ENCODE measurements at places on chromosomes 2 and 18.

GRCh38 chr2:70385204-70385603 is 83.3 kb upstream of the FAM136A start:
- DNase-seq, result no peak

- DNase-seq, result no peak
Observed at GRCh38 chr18:35474884-35475283, 22.9 kb downstream of the INO80C start.

DNA sequence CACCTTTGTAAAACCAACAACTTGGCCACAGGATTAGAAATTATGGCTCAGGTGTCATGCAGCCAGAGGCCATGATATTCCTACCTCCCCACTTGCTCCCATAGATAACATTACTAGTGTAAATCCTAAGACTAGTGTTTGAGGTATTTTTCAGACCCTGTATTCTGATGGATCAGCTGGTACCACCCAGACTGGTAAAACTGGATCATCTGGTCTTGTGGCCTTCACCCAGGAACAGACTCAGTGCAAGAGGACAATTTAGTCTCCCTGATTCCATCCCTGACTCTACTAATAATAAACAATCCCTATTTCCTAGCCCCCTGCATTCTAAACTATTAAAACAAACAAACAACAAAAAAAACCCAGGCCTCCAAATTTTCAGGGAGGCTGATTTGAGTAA is 121.0 kb downstream of the ALPK2 start:
- no peak for DNase-seq

DNA sequence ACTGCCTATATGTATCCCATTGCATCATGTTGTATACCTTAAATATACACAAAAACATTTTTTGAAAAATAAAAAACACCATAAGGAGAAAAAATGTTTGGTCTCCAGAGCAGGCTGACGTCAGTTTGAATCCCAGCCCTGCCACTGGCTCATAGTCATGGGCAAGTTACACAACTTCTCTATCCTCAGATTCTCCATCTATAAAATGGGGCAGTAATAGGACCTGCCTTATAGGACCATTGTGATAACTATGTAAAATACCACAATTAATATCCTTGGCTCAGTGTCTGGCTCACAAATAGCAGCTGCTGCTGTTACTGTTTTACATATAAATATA is 135.6 kb downstream of the SMAD7 start:
- no peak for DNase-seq

DNA sequence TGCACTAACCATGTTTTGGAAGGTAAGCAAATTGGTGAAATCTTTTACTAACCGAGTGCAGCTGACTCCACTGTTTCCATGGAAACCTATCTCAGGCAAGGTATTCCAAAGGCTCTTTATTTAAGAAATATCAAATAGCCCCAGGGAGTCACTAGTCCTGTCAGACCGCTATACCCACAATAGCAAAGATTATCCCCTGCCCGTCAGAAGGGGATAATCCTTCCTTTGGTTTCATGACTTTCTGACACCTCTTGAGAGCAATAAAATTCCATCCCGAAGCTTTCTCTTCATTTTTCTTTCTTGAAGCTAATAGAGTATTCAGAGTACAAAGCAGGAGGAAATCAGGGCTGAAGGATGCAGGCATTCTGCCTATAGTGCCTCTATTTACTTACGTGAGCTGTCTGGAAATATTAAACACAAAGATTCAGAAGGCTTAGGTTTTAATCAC is 34.7 kb upstream of the MAP2 start:
- DNase-seq, result no peak

GRCh38 chr2:215693193-215693998 is 257.5 kb upstream of the FN1 start:
- no peak for DNase-seq

GRCh38 chr18:24212939-24213338 is 74.1 kb downstream of the CABYR start:
- DNase-seq, result no peak

- no peak for DNase-seq
Observed at GRCh38 chr2:6644261-6644660, 221.4 kb downstream of the CMPK2 start.

DNA sequence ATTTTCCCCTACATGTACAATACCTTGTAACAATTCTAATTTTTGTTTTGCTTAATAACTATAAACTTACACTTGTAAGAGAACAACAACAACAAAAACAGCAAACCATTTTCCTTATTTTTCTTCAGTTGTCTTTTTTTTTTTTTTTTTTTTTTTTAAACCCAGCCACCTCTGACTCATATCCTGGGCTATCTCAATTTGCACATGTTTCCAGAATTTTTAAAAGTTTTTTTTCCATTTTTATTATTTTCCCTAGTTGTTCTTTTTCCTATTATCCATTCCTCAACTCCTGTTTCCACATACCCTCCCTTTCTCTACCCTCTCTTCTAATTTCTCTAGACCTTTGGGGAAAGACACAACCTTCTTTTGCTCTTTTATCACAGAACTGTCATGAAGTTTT is 112.5 kb downstream of the EFEMP1 start:
- DNase-seq, result no peak

DNA sequence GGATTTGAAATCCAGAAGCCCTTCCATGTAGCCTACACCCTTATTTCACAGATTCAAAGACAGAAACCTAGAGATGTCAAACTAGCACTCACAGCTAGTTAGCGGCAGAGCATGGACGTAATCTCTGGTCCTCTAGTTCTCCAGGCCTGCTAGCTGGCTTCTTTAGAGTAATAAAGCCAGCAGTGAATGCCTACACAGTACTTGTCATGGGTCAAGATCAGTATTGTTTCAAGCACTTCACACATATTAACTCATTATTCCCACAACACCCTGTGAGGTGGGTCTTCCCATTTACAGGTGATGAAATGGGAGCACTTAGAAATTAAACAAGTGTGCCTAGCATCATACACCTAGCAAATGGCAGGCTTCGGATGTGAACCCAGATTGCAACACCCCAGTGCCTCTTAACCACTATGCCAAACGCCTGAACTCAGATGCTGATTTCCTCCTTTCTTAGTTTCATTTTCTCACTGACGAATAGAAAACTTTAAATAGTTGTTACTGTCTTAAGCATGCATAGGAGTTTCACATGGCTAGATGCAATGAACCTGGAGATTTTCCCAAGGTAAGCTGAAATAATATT is 14.5 kb upstream of the ZBTB14 start:
- no peak for DNase-seq

- no peak for DNase-seq
Observed at GRCh38 chr2:48315896-48316194, 214.1 kb upstream of the STON1 start.

GRCh38 chr2:100611079-100612029 is 48.6 kb downstream of the PDCL3 start:
- no peak for DNase-seq

- no peak for DNase-seq
Observed at GRCh38 chr18:63783394-63783793, 8.2 kb downstream of the SERPINB7 start.

DNA sequence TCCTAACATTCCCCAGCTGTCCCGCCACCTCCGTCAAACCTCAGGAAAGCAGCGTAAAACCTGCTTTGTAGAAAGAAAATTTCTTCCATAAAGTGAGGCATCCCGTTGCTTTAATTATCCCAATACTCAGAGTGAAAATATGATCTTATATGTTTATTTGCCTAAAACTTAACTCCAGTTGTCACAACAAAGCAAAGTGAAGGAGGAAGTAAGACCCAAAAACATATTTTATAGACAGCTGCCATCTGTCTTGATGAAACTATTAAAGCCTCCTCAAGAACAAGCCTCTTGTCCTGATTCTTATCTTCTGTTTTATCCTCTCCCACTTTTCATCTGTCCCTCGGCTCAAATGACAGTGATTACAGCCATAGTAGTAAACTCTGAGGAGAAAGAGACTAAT is 28.9 kb upstream of the LPIN2 start:
- no peak for DNase-seq

GRCh38 chr2:43221124-43221762 is 5.2 kb downstream of the ZFP36L2 start:
- no peak for DNase-seq

- DNase-seq, result no peak
Observed at GRCh38 chr18:44594799-44595467, 85.8 kb upstream of the SETBP1 start.

DNA sequence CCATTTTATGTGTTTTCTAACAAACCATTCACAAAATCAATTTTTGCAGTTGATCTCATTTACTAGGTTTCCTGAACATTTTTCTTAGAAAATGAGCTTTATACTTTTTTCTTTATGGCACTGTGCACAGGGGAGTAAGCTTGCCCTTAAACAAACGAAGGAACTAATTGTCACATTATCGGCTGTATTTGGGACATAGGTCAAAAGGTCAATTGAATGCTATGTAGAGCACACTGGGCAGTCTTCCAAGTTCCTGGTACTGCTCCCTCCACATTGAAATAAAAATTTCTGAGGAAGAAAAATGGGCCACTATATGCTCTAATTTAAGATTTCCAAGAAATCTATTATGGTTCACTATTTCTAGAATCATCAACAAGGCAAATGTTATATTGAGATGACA is 93.6 kb upstream of the TMEFF2 start:
- DNase-seq, result no peak

- DNase-seq, result no peak
Observed at GRCh38 chr2:1766425-1766824, 22.1 kb upstream of the PXDN start.

DNA sequence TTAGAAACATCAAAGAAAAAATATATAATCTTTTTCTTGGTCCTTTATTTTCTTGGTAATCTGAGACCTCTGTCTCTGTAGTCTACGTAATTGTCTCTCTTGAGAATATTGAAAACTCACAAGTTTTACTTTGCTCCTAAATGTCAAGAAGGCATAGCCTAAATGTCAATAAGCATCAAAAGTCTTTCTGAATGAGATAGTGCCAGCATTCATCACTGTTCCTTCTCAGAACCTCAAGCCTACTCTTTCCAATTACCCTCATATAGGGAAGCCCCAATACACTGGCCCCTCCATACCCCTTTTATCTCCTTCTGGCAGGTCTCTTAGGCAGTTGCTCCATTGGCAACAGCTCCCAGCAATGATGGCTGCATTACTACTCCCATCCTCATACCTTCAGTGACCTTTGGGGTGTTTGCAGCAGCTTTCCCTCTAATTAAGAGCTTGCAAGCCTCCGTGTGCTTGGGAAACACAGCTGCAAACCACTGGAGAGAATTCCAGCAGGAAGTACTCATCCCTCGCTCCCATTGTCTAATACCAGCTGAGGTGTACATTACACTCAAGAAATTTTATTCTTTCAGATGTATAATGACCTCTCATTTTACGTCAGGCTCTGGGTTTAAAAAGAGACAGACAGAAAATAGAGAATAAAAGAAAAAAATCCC is 95.8 kb downstream of the KYNU start:
- no peak for DNase-seq

DNA sequence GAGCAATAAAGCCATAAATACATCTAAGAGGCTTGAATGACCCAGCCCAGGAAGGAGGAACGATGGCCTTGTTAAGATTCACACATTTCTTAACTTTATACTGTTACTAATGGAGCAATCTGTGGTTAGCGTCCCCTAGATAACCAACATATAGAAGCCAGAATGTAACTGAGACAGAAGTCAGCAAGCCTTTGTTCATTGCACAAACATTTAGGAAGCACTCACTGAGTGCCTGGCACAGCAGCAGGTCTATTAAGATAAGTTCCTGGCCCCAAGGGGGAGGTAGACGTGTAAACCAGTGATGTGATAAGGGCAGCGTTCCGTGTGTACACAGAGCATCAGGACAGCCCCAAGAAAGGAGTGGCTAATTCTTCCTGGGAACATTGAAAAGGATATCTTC is 63.6 kb upstream of the ATL2 start:
- DNase-seq, result no peak

DNA sequence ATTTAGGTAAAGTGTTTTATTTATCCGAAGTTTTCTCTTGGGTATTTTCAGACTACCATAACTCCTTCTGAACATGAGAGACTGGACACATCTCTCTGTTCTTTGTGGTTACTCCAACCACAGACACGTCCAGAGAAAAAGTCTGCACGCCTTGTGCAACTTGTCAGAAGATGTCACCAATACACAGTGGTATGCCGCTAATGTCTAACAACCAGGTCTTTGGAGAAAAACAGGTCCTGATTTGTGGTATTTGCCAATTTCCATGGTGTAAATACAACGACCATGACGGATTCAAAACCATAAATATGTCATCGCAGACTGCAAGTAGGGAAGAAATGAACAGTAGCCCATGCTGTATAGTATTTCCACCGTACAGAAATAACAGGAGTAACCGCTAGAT is 620.6 kb upstream of the ID2 start:
- DNase-seq, result no peak

DNA sequence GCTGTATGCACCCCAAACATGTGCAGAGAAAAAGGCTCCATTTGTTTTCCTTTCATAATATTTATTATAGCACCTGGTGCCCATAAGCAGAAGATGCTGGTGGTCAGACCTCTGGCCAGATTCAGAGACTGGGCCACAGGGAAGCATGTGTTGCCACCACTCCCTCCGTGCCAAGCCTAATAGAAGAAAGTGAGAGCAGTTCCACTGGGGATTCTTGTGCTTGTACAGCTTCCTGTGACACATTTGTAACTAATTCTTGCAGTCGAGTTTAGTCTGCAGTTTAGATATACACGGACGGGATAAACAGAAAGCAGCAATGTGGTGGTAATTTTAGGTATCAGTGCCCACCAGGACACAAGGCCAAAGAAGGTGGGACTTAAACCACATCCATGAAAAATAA is 135.4 kb upstream of the PIEZO2 start:
- DNase-seq, result no peak

- no peak for DNase-seq
Observed at GRCh38 chr2:120791243-120791961, 55.7 kb downstream of the GLI2 start.

GRCh38 chr2:143994961-143995360 is 525.0 kb downstream of the ZEB2 start:
- DNase-seq, result no peak

DNA sequence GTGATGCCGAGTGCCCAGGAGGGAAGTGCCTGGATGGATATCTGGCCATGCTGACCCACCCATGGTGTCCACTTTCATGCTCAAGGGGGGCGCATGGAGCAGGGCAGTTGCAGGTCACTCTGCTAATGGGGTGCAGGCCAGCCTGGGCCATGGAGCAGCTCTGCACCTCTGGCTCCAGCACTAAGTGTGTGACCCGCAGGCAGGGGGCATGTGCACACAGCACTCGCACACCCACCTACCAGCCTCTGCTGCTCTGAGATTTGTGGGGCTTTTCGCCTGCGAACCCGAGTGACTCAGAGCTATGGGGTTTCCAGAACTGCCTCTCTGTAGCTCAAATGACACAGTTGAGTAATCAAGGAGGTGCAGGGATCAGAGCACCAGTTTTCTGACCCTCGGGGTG is 66.2 kb downstream of the CYP26B1 start:
- no peak for DNase-seq

- no peak for DNase-seq
Observed at GRCh38 chr2:98454500-98455235, 10.0 kb downstream of the INPP4A start.

- DNase-seq, result no peak
Observed at GRCh38 chr2:203301667-203302066, 26.5 kb upstream of the ABI2 start.

Data from cortex of kidney (tissue), 1 donor.